ENCODE measurements at places on chromosomes 3 and 15. TPM values are rescaled to one million over a fixed set of nuclear protein-coding genes. Genes with fewer than 3 reads are reported as not detected.

The LDHAL6B gene
- not detected for polyA plus RNA-seq

DNA sequence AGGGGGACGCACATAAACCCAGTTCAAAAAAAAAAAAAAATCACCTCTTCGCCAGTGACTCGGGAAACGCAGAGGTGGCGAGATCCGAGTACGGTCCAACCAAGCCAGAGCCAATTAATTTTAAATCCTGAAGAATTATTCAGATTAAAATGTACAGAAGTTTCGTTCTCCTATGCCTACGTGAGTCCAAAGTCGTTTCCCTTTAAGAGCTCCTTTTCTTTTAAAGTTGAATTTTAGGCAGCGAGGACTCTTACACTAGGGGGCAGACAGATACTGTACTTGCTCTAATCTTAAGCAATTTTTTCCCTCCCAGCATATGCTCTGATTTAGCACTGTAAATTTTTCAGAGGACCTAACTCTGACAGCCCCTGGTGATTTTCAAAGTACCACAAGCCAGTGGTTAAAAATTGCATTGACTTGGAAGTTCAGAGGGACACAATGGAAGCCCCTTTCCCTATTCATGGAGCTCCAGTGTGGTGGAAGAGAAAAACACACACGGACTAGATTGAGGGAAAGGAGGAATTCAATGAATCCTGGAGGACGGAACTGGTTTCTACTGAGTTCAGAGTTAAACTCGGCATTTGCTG is 3.3 kb upstream of the NR2F2 start:
- H3K27ac ChIP-seq = peak overlapping the region; percentile 95
- no peaks in the 10 kb centered on the region for H3K27me3 ChIP-seq
- H3K36me3 ChIP-seq = no peaks in the 10 kb centered on the region
- no peak for DNase-seq
- peaks cover 43% of the 10 kb centered on the region for H3K4me1 ChIP-seq

The SLC27A2 gene
- 16.6 TPM for polyA plus RNA-seq

The CMTM7 gene
- polyA plus RNA-seq = 3.6 TPM

DNA sequence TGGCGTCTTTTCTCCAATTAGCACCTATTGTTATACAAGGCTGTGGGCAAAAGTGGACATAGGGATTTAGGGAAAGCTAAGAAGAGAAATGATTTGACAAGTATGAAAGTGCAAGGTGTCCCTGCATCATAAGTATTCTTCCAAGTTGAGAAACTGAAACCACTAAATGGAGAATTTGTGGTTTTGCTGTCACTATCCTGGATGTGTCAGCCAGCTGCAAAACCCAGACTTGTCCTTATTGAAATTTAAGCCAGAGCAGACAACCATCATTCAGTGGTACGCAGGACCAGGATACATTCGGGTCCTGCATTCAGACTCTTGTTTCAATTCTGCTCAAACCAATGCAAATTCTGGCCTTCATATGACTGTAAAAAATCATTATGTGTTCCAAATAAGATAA is 384.8 kb upstream of the TGFBR2 start:
- H3K36me3 ChIP-seq = no peaks in the 10 kb centered on the region
- H3K4me3 ChIP-seq = no peak overlapping the region
- no peaks in the 10 kb centered on the region for H3K4me1 ChIP-seq

- no peaks in the 10 kb centered on the region for H3K4me1 ChIP-seq
- H3K27me3 ChIP-seq = no peaks in the 10 kb centered on the region
- no peak for DNase-seq
- no peaks in the 10 kb centered on the region for H3K36me3 ChIP-seq
Observed at GRCh38 chr15:78976691-78977090, 31.8 kb upstream of the CTSH start.

- H3K4me3 ChIP-seq = no peak overlapping the region
- peak overlapping the region; percentile 6 for H3K27ac ChIP-seq
- H3K36me3 ChIP-seq = peaks cover 4% of the 10 kb centered on the region
Observed at GRCh38 chr3:37170060-37170459, 4.3 kb downstream of the LRRFIP2 start.

DNA sequence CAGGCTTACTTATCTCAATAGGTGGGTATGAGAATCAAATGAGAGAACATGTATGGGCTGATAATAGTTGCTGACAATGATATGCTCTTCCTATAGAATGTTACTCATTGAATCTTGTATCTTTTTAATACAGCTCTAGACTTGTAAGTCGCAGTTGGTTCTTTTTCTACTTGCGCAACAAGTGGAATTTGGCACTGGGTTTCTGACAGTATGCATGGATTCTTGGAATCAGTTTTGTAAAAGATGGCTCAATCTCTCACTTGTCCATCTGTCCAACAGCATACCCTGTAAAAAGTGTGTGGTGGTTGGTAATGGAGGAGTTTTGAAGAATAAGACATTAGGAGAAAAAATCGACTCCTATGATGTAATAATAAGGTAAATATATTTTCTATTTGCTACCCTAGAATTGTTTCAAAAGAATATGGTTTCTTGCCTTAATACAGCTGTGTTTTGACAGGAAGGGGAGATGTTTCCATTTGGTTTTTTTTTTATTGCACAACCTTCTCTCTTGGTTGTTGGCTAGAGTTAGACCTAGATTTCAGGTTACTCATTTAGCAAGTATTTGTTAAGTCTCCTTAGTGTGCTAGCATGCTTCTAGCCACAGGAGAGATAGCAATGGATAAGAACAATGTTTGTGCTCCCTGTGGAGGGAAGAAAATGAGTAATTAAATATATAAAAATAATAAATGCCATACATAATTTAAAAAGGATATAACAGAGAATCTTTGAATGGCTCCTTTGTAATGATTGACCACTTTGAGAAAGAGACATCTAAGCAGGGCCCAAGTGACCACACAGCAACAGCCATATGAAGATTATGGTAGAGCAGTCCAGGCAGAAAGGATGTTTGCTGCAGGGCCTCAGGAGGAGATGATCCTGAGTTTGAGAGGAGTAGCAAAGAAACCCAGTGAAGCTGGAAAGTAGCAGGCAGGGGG is 21.8 kb downstream of the ST3GAL6 start:
- DNase-seq = no peak
- H3K4me1 ChIP-seq = no peaks in the 10 kb centered on the region
- no peaks in the 10 kb centered on the region for H3K27me3 ChIP-seq
- H3K36me3 ChIP-seq = no peaks in the 10 kb centered on the region

DNA sequence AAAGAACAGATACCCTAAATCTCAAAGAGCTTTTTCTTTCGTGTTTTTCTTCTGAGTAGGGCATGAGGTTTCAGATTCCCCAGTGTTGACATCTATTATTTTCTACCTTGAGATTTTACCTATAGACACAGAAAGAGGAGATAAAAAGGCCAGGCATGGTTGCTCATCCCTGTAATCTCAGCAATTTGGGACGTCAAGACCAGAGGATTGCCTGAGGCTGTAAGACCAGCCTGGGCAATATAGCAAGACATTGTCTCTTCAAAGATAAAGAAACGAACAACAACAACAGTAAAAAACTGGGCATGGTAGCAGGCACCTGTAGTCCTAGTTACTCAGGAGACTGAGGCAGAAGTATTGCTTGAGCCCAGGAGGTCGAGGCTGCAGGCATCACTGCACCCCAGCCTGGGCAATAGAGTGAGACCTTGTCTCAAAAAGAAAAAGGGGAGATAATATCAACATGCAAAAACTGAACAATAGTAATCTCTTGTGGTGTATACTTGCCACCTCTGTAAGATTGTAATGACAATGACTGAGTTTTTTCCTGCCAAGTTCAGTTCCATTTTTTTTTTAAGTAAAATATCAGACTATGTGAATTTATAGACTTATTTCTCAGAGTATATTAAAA is 71.3 kb downstream of the MBNL1 start:
- DNase-seq = no peak
- no peaks in the 10 kb centered on the region for H3K36me3 ChIP-seq
- no peak overlapping the region for H3K27ac ChIP-seq
- no peaks in the 10 kb centered on the region for H3K27me3 ChIP-seq

GRCh38 chr3:130688015-130688688 is 58.5 kb downstream of the PIK3R4 start:
- no peak overlapping the region for H3K27ac ChIP-seq
- H3K4me3 ChIP-seq = no peak overlapping the region
- H3K4me1 ChIP-seq = no peaks in the 10 kb centered on the region
- DNase-seq = no peak
- H3K27me3 ChIP-seq = no peaks in the 10 kb centered on the region

The RTP3 gene
- polyA plus RNA-seq = not detected

The TGM5 gene
- polyA plus RNA-seq = not detected

DNA sequence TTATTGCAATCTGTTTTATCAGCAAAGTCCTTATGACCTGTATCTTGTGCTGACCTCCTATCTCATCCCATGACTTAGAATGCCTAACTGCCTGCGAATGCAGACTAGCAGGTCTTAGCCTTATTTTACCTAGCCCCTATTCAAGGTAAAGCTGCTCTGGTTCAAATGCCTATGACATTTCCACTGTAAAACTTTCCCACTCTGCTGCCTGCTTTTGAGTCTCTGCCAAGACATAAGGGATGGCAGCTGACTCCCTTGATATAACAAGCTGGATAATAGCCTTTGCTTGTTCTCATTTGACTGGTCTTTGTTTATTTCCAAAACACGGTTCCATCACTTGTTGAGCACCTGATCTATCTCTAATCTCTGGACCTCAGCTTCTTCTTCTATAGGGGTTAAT is 131.9 kb upstream of the STRIT1 start:
- H3K4me1 ChIP-seq = no peaks in the 10 kb centered on the region
- no peak for DNase-seq
- H3K27me3 ChIP-seq = no peaks in the 10 kb centered on the region

- peaks cover 22% of the 10 kb centered on the region for H3K4me1 ChIP-seq
- no peaks in the 10 kb centered on the region for H3K36me3 ChIP-seq
- no peaks in the 10 kb centered on the region for H3K27me3 ChIP-seq
- H3K27ac ChIP-seq = peak overlapping the region; percentile 98
Observed at GRCh38 chr3:42803414-42804105, 730 bp downstream of the HIGD1A start.

DNA sequence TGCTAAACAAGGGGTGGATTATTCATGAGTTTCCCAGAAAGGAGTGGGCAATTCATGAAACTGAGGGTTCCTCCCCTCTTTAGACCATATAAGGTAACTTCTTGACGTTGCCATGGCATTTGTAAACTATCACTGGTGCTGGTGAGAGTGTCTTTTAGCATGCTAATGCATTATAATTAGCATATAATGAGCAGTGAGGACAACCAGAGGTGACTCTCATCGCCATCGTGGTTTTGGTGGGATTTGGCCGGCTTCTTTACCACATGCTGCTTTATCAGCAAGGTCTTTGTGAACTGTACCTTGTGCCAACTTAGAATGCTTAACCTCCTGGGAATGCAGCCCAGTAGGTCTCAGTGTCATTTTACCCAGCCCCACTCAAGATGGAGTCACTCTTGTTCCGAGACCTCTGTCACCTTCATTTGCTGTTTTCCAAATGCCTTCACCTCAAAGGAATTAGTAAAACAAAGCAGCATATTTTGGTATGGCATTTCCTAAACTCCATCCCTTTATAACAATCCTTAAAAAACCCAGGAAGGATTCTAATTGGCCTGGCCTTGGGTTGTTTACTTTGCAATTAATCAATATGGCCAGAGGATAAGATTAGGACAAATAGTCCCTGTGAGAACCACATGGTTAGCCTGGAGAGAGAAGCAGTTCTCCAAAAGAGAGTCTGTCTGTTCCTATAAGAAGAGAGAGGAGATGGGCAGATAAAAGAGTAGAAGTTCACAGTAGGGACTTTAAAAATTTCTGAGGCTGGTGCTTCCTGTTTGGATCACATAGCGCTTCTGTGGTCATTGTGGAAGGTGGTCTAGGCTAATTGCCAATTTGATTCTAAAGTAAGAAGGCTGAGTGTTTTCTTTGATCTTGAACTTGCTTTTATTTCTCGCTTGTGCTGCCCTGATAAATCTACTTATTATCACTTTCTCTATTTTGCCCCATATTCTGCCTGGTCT is 155.2 kb upstream of the EOMES start:
- no peak overlapping the region for H3K4me3 ChIP-seq
- H3K27me3 ChIP-seq = no peaks in the 10 kb centered on the region
- no peaks in the 10 kb centered on the region for H3K36me3 ChIP-seq
- H3K27ac ChIP-seq = no peak overlapping the region

The MESP1 gene
- 4.2 TPM for polyA plus RNA-seq

GRCh38 chr3:38579551-38580449 is 69.7 kb downstream of the SCN5A start:
- H3K4me3 ChIP-seq = no peak overlapping the region
- no peaks in the 10 kb centered on the region for H3K27me3 ChIP-seq
- no peak overlapping the region for H3K27ac ChIP-seq

- no peaks in the 10 kb centered on the region for H3K4me1 ChIP-seq
- no peak overlapping the region for H3K4me3 ChIP-seq
- H3K27me3 ChIP-seq = no peaks in the 10 kb centered on the region
- DNase-seq = no peak
Observed at GRCh38 chr3:58612830-58613229, 35.6 kb upstream of the FAM107A start.

The C2CD4B gene
- polyA plus RNA-seq = 0.60 TPM

The LSMEM2 gene
- polyA plus RNA-seq = not detected

The IQCF5 gene
- not detected for polyA plus RNA-seq

The CLRN1 gene
- not detected for polyA plus RNA-seq

- H3K4me3 ChIP-seq = no peak overlapping the region
- no peaks in the 10 kb centered on the region for H3K36me3 ChIP-seq
- H3K27me3 ChIP-seq = no peaks in the 10 kb centered on the region
- no peak overlapping the region for H3K27ac ChIP-seq
- no peak for DNase-seq
- H3K4me1 ChIP-seq = no peaks in the 10 kb centered on the region
Observed at GRCh38 chr3:85167576-85167975, 208.8 kb downstream of the CADM2 start.

DNA sequence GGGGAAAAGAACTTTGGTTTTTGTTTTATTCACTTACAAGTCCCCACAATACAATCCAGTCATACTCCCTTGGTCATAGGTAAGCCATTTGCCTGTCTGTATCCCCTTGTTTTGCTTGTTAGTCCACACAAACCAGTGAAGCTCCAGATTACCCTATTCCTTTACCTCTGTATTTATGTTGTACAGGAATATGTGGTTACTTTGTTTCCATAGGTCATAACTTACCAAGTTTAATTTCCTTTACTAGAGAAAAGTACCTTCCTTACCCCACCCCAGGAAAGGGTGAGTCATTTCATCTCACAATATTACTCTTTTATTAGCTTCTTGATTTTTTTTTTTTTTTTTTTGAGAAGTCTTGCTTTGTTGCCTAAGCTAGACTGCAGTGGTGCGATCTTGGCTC is 113.4 kb upstream of the LRRFIP2 start:
- H3K36me3 ChIP-seq = no peaks in the 10 kb centered on the region
- no peaks in the 10 kb centered on the region for H3K27me3 ChIP-seq
- DNase-seq = no peak
- H3K27ac ChIP-seq = no peak overlapping the region
- no peak overlapping the region for H3K4me3 ChIP-seq
- H3K4me1 ChIP-seq = no peaks in the 10 kb centered on the region

GRCh38 chr3:4261406-4261805 is 41.8 kb upstream of the SETMAR start:
- no peak for DNase-seq
- no peak overlapping the region for H3K27ac ChIP-seq
- H3K36me3 ChIP-seq = no peaks in the 10 kb centered on the region

All from sigmoid colon (tissue), 7 donors.